Smooth muscle cell of the brain vasculature (primary cell): ENCODE measurements at places on chromosomes 11 and 22.

GRCh38 chr22:32073262-32073661 lies 30.2 kb downstream of the SLC5A1 start:
- no peak for DNase-seq

- DNase-seq, result no peak
These were observed 50.4 kb downstream of the ST3GAL4 start for GRCh38 chr11:126405906-126406305.

DNA sequence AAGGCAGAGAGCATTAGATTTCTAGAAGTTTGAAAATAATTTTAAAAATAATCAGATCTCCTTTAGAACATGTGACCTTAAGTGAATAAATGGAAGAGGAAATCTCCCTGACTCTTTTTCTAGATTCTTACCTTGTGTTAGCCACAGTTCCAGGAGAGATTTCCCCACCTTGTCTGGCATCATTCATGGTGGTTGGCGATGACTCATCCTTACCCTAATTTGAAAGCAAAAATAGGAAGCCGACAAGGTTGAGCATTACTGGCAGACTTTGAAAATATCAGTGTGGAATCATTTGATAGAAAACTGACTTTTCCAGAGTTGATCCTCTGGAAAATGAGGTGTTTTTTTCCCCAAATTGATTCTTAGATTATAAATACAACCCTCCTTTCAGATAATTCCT lies 48.1 kb downstream of the CNTN5 start:
- DNase-seq, result no peak

DNA sequence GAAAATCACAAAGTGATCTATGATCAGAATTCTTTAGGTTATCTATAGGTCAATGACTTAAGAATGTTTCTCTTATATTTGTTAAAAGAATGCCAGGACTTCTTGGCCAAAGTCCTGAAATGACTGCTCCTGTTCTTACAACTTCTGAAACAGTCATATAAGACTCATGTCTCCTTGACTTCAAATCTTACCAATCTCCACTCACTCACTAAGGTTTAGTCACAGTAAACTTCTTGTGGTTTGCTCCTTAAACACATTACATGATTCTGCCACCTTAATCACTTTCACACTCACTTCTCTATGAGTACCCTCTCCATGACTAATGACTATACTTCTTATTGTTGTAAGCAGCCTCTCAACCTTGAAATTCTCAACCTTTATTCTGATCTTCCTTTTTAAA lies 648.7 kb upstream of the CCDC179 start:
- no peak for DNase-seq

- no peak for DNase-seq
These were observed 1.1 kb upstream of the CD248 start for GRCh38 chr11:66317723-66318599.

- DNase-seq, result no peak
These were observed 142.8 kb downstream of the CTTN start for GRCh38 chr11:70541176-70541575.

DNA sequence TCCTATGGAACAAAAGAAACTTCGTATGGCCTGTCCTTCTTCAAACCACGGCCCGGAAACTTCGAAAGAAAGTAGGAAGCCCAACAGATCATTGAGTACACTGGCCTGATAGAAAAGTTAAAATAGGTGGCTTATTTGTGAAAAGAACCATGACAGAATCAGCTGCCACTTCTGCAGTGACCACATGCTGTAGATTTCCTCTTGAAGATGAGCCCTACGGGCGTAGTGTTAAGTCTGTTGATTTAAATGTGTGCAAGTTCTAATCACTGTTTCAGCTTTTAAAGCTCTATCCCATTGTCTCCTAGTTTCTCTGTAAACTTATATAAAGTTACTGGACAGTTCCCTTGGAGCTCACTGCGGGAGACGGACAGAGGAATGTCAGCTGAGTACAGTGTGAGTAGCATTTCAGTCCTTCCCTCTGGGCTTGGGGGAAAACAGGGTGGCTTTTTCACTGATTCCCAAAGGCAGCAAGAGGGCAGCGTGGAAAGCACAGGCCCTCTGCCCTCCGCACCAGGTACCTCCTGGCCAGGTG lies 17.8 kb downstream of the SAMM50 start:
- DNase-seq, result no peak

- no peak for DNase-seq
These were observed 47.9 kb downstream of the PACSIN2 start for GRCh38 chr22:42967005-42967404.

GRCh38 chr22:27370269-27370668 lies 431.3 kb downstream of the MN1 start:
- DNase-seq, result no peak

- DNase-seq, result no peak
These were observed 92.9 kb upstream of the AMOTL1 start for GRCh38 chr11:94675239-94675638.

DNA sequence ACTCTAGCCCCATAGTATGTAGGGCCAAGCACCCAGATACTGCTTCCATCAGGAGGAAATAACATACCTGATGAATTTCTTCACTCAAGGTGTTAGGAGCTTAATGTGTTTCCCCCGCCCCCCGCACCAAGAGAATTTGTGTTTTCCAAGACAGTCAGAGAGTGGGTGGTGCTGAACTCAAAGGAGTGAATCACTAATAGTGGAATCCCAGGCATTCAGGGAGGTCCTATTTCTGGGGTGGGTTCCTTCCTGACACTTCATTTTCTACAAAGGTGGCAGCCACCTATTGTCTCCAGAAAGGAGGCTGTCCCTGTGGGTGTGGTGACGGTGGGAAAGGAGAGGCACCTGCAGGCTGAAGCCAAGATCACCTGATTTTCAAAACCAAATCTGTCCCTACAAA lies 50.8 kb upstream of the ELF5 start:
- no peak for DNase-seq

DNA sequence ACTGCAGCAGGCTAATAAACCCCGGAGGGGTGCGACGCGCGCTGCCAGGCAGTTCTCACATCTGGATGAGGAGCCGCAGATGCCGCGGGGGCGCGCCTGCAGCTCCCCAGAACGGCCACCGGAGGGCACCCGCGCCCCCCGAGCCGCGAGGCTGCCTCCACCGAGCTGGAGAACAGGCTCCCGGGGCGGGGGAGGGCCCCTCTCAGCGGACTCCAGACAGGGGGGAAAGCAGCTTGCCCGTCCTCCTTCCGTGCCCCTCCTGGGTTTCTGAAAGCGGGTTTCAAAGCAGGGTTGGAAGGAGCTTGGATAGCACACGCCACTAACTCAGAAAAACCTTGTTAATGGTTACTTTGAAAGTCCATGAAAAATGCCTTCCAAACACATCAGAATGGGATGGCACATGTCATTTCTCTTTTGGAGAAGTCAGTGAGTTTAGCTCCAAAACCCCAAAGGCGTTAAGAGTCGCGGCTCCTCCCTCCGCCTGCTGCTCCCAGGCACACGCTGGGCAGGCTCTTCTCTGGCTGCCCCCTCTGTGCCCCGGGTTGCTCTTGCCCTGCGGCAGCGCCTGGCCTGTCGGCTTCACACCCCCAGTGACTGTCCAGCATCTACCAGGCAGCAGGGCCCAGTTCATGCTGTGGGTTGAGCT lies 317.8 kb downstream of the NTM start:
- DNase-seq, result no peak

GRCh38 chr11:79896258-79896657 lies 455.4 kb upstream of the TENM4 start:
- no peak for DNase-seq

GRCh38 chr22:35192129-35192918 lies 65.0 kb upstream of the HMGXB4 start:
- DNase-seq, result no peak

DNA sequence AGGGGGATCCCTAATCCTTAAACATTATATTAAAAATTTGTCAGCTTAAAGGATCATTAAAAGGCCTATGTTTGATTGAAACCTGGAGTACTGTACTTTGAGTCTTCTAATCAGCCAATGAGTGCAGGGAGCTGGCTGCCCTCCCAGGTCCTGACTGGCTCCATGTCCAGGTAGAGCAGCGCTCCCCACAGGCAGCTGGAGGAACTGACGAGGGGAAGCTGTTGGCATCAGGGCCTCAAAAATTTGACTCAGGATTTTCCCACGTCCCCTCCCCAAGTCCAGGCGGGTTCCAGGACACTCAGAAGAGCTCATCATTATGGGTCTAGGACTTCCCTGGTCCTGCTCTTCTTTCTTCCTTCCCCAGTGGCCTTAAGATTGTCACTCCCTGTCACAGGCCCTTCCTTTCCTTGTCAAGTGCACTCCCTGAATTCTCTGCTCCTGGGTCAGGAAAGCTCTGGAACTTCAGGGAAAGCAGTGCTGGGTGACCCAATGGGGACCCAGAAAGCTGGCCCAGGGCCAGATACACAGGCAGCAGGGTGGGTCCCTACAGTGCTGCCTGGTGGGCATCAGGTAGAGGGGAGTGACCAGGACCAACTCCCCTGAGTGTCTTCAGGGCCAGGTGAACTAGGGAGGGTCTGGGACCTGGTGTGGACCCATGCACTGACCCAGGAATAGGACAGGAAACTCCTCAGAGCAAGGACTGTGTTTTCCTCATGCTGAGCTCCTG lies 65.5 kb downstream of the GGTLC2 start:
- no peak for DNase-seq

DNA sequence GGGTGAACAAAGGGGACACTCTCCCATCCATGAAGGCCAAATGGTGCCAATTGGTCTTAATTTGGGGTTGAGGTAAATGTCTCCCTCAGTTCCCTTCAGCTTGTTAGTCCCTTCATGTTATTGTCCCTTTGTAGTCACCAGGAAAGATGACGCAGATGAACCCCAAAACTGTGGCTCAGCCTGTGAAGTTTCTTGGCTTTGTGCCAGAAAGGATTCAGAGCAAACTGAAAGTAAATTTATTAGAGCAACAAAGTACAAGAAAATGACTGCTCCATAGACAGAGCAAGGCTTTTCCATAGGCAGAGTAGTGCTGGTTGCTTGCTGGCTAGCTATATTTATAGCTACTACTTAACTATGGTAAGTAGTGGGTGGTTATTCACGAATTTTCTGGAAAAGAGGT lies 16.7 kb downstream of the OR4C3 start:
- DNase-seq, result no peak

DNA sequence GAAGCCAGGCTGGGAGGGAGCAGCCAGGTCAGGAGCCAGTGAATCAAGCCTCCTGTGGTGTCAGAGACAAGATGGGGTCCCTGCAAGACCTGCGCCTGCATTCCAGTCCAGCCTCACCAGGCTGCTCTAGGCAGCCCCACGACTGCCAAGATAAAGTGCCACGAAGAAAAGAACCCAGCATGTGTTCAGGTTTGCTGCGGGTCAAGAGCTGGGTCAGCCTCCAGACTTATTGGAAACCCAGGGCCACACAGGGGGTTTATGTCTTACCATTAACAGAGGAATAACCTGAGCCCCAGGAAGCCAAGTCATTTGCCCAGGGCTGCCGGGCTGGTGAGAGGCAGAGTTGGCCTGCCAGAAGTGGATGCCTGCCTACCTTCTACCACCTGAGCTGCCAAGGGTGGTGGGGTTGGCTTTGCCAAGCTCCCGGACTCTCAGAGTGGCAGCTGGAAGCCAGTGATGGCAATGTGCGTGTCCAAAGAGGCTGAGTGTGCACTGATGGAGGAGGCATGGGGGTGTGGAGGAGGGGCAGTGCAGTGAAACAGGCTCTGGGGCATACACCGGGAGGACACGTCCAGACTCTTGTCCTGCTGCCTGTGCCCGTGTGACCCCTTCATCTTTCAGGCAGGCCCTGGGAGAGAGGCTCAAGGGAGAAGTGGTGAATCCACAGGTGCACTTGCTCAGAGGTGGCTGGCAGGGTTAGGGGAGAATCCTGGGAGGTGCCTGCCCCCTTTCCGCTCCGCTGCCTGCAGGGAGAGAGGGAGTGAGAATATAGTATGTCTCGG lies 1.7 kb downstream of the RASD2 start:
- no peak for DNase-seq
